ENCODE measurements at places on chromosomes 2 and 18.

DNA sequence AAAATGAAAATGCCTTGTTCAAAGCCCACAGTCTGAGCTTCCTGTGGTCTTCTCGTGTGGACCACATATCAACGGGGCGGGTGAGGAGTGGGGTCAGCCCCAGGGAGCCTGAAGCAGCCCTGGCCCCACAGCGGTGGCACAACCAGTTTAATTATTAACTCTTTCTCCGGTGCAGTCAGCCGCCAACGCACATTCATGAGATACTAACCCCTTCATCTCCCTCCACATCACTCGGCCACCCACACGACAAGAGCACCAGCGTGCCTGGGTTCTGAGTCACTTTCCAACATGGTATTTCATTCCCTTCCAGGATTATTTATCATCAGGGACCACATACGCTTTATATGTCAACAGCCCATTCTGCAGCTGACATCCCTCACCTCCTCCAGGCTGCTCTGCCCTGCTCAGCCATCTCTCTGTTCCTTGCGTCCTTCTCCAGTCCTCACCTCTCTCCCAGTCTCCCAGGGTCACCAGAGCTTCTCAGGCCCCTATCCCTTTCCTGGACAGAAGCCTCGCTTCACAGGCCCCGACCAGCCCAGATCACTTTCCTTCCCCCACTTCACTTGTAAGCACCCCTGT is 48.0 kb upstream of the ID2 start:
- DNase-seq, result no peak

GRCh38 chr2:2328848-2329247 is 2.2 kb downstream of the MYT1L start:
- DNase-seq, result no peak

GRCh38 chr2:9909106-9909505 is 42.4 kb upstream of the GRHL1 start:
- no peak for DNase-seq

DNA sequence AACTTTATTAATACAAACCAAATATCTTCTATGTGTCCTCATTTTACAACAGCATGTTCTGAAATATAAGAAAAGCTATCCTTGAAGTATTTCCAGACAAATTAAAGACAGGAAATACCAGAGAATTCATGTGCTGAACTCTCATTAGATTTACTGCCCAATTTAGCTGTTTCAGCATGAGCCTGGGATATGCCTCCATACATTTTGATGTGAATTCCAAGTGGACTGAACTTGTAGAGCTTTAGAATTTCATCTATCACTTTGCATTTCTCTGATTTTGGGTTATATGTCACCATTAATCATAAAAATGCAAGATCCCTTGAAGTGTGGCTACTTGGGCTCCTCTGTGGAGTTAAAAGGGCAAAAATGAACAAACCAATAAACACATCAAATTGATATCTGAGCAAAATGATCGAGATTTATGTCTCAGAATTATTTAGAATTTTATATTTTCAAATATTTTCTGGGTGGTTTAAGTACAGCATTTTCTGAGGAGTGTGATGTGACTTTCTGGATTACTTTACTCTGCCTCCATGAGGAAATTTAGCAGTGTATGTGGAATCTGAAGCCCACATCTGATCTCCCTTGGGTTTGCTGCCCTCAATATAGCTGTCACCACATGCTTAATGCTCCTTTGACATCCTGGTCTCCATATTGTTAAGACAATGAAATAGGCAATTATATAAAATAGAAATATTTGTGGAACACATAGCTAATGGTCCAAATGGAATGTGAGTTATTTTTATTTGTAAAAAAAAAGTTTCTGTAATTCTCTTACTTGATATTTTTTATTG is 206.6 kb upstream of the RBMS1 start:
- no peak for DNase-seq

- no peak for DNase-seq
Measured at GRCh38 chr2:10926191-10926820, 14.6 kb downstream of the KCNF1 start.

All from activated CD8-positive, alpha-beta memory T cell treated with anti-CD3 and anti-CD28 coated beads, Interleukin-2, amount 50 U/mL, for 48 hours (primary cell).